ENCODE measurements at places on chromosomes 5 and 9. TPM values are rescaled to one million over a fixed set of nuclear protein-coding genes. Genes with fewer than 3 reads are reported as not detected.
A peak's percentile ranks its signal among the peaks of the same experiment; 100 is the strongest.

Gene WDR38
- total RNA-seq: not detected

Gene PDGFRB
- 42.6 TPM for total RNA-seq

Gene SPINK7
- total RNA-seq: not detected

Gene SNCB
- 424 TPM for total RNA-seq

Gene TMEM232
- total RNA-seq: 14.8 TPM

Gene C7
- total RNA-seq: 5.0 TPM

DNA sequence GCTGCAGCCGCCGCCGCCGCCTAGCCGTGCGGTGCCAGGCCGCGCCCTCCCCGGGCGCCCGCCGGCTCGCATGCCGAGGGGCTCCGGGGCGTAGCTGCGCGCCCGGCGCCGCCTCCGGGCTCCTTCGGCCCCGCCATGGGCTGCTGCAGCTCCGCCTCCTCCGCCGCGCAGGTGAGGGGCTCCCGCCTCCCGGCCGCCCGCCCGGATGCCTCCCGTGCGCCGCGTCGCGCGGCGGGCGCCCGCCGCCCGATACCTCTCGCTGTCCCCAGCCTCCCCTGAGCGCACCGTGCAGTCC, 230 bp downstream of the SLC44A1 start:
- DNase-seq: no peak

- no peak for DNase-seq
Measured at GRCh38 chr5:138648841-138649240, 73.6 kb upstream of the HSPA9 start.

DNA sequence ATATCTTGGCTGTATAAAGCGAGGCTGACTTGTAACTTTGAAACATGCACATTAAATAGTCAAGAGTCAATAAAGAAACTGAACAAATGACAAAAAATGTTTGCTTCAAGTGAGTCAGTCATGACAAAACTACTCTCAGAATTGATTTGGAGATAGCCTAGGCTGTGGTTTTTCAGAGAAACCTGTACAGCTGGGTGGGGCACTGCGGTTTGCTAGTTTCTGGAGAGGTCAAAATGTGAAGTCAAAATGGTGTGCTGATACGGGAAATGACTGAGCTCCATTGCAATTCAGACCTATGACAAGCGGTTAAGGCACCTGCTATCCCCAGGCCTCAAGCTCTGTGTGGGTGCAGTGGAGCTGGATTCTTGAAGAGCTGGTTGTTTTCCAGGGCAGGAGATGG, 10.3 kb upstream of the CD180 start:
- no peak for DNase-seq

DNA sequence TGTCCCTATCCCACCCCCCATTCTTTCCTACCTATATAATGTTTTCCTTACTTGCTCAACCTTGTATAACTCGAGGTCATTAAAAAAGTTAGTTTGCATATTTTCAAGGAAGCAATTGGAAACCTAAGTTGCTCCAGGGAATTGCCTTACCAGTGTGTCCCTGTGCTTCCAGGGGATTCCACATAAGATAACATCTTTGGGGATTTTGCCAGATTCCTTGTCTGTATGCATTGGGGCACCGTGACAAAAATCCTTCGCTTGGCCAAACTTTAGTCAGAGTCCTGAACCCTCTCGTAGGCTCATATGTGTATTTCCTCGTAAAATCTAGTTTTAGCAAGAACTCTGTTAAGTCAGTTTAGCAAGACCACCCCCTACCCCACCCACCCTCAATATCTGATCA, 14.7 kb upstream of the OSMR start:
- DNase-seq: no peak

DNA sequence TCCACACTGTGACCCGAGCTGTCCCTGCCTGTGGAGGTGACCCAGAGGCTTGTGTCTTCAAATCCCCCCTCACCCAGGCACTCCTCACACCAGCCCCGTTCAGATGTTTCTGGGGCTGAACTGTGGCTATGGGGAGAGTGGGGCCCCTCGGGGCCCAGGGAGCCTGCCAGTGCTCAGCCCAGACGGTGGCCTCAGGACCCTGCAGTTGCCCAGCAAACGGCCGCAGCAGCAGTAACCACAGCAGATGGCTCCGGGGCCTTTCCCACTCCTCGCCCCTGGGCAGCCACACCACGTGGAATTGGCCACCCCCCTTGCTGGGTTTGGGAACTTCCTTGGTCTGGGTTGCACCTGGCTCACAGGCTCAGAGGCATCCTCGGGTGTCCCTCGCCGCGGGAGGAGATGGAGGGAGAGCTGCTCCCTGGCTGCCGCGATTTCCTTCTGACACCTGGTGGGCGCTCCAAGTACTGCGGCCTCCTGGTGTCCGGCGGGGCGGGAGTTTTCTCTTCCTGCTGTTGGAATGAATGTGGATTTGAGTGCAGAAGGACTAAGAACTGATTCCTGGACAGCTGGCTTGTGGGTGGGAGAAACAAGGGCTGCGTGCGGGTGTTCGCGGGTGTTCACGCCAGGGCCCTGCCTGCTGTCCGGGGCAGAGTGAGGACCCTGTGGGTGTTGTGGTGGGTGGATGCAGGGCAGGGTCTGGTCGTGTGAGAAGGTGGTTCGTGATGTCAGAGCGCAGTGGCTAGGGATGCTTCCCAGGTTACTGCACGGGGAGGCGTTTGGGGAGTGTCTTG, 97.5 kb downstream of the COL5A1 start:
- DNase-seq: peak; percentile 75

- no peak for DNase-seq
Measured at GRCh38 chr5:76787237-76787636, 31.6 kb upstream of the F2RL1 start.

DNA sequence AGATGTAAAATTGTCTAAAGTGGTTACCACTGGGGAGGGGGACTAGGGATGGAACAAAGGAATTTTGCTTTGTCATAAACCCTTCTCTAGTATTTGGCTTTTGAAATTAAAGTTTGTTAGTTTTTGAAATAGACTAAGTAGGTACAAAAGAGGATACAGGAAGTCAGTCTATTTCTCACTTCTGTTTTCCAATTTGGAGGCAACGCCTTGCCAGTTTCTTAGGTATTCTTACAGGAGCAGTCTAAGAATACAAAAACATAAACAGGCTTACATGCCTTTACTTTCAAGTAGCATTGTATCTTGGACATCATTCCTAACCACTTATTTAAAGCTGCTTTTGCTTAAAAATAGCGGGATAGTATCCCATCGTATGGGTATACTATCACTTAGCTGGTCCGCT, 34.4 kb downstream of the ALG2 start:
- DNase-seq: no peak

- peak; percentile 30 for DNase-seq
Measured at GRCh38 chr5:74641735-74642542, 1.4 kb upstream of the ENC1 start.

- DNase-seq: no peak
Measured at GRCh38 chr9:38257626-38258215, 134.8 kb upstream of the ALDH1B1 start.

DNA sequence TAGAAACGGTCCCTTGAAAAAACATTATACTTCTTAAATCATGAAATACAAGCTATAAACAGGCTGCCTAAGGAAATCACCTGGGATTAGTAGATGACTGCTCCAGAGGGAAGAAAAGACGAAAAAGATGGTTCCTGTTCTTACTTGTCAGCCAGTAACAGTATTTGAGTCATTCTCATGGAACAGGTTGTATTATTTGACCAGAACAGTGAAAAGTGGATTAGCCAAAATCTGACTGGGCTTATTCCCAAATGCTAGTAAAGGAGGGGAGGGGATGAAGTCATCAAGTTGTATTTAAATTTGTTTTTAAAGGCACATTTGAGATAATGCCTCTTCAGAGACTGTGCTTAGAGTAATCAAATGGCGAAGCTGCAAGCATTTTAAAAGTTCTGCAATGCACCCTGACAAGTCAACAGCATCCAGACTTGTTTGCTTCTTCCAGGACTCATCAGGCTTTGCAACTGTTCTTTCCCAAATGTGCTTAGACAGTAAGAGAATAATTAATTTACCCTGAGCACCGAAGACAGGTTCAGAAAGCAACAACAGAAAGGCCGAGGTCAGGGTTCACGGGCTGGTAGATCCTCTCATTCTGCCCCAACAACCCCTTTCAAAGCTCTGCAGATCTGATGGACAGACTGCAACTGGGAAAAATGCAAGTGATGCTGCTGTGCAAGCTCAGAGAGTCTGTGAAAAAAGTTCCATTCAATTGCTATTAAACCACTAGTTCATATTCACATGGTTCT, 800.6 kb downstream of the KCTD16 start:
- no peak for DNase-seq

GRCh38 chr5:88666761-88667495, 216.1 kb downstream of the MEF2C start:
- no peak for DNase-seq

GRCh38 chr5:56375011-56375410, 141.9 kb upstream of the ANKRD55 start:
- DNase-seq: peak; percentile 69

Measured in dorsolateral prefrontal cortex (tissue), 122 donors.